Endodermal cell (in vitro differentiated cells): ENCODE measurements at places on chromosomes 1 and 21.

DNA sequence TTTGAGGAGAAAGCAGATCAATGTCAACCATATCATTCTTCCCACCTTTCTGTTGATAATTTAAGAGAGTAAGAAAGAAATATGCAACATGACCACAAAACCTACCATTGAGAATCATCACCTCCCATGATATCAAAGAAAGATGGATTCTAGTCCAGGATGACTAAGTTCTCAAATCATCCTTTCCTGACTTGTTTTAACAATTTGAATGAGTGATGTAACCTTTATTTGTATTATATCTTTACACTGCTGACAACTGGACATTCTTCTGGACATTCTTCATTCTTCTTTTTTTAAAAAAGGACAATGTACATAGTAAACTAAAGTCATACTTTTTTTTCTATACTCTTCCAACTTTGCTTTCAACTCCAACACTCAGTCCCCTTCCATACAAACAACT lies 9.5 kb downstream of the PSMB4 start:
- no peak for DNase-seq

GRCh38 chr1:84883286-84883685 lies 9.7 kb downstream of the LPAR3 start:
- no peak for DNase-seq

GRCh38 chr21:36766511-36766910 lies 67.6 kb downstream of the SIM2 start:
- no peak for DNase-seq

- no peak for DNase-seq
Measured at GRCh38 chr1:22471078-22471477, 19.4 kb downstream of the ZBTB40 start.

GRCh38 chr1:164726235-164726634 lies 167.3 kb downstream of the PBX1 start:
- DNase-seq = no peak

DNA sequence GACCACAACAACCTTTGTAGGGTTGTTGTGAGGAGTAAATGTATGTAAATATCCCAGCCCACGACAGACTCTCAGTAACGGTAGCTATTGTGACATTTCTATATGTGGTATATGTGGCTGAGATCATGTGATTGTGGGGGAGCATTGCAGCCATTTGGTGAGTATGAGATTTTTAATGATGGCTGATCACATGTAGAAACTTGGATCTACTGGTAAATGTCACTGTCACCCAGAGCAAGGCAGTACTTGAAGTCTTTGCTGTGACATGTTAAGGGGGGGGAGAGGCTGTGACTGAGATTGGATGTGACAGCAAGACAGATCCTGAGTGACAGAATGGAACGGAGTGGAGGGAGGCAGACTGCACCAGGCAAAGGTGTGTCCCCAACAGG lies 23.9 kb upstream of the MEF2D start:
- no peak for DNase-seq

- peak; percentile 93 for DNase-seq
Measured at GRCh38 chr1:24898152-24898908, 31.7 kb downstream of the RUNX3 start.

GRCh38 chr1:229620876-229621275 lies 5.0 kb downstream of the TAF5L start:
- DNase-seq = peak; percentile 6

DNA sequence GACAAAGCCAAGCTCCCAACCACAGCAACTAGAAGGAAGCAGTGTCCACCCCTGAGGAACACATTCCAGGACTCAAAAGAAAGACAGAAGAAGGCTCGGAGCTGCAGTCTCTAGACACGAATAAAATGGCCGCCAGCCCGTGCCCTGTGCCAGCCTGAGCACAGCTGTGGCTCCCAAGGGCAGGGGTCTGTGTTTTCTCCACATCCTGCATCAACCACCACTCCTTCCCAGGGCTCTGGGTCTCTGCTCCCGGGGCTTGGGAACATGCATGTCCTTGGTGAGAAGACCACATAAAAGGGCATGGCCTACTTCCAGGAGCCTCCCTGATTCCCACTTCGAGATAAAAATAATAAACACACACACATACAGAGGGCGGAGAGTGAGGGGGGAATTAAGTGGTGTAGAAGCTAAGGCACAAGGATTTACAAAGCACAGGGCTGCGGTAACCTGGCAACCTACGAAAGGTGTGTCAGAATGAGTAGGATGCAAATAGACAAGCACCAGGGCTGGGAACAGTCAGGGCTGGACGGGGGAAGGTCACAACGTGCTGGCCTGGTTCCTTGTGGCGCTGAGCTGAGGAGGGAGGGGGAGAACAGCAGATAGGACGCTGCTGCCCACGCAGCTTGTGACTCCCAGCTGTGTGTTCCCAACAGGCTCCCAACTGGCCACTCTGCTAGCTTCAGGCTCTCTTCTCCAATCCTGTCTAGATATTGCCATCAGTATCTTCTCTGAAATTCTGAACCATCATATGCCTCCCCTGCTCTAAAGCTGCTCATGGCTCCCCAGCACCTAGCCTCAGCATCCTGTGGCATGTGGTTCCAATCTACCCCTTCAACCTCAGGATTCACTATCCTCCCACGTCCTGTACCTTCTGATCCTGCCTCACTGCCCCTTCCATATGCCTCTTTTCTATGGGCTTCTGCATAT lies 72.5 kb downstream of the CD34 start:
- no peak for DNase-seq

GRCh38 chr1:226420897-226421296 lies 13.0 kb upstream of the PARP1 start:
- DNase-seq = peak; percentile 15

DNA sequence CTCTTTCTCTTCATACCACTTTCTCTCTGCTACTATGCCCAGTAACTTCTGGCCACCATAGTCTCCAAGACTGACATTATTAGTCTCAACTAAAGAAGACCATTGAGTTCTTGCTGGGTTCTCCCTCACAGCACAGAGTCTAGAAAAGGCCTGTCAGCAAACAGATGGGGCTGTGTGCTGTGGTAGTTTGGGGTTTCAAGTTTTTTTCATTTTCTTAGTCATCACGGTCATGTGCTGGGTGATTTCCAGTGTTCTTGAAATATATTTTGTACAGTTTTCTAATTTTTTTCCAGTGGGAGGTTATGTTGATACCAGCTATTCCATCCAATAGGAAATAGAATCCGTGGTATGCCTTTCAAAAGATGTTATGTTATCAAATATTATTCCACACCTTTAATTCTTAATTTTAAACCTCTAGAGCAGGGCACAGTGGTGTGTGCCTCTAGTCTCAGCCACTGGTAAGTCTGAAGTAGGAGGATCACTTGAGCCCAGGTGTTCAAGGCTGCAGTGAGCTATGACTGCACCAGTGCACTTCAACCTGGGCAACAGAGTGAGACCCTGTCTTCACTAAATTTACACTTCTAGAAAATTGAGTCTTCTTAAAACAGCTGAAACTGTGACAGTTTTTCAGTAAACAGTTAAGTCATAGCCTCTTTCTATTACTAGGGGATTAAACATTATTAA lies 8.3 kb downstream of the CFHR2 start:
- DNase-seq = no peak

DNA sequence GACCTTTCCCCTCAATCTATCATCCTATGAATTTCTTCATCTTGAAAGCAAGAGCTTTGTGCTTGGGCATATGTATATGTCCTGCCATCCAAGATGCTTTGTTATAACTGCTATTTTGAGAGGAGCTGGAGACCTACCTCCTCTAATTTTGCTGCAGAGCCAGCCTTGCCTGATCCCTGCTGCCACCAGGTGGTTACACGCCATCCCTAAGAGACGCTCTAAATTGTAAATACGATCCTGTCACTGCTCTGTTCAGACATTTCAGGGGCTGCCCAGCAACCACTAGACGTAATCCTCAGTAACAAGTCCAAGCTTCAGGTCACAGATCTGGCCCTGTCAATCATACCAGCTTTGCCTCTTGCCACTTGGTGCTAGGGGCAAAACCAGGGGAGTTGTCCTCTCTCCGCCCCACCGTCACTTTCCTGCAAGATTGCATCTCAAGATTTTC lies 32.9 kb downstream of the GPA33 start:
- peak; percentile 84 for DNase-seq

- peak; percentile 58 for DNase-seq
Measured at GRCh38 chr1:109782514-109782913, 18.8 kb upstream of the EPS8L3 start.

- DNase-seq = no peak
Measured at GRCh38 chr1:230682882-230683610, 30.9 kb downstream of the AGT start.
